ENCODE measurements at places on chromosomes 16 and 17.

GRCh38 chr16:66376577-66377305, 10.2 kb downstream of the CDH5 start:
- DNase-seq: no peak

GRCh38 chr16:13062219-13062618, 160.8 kb downstream of the SHISA9 start:
- DNase-seq: no peak

DNA sequence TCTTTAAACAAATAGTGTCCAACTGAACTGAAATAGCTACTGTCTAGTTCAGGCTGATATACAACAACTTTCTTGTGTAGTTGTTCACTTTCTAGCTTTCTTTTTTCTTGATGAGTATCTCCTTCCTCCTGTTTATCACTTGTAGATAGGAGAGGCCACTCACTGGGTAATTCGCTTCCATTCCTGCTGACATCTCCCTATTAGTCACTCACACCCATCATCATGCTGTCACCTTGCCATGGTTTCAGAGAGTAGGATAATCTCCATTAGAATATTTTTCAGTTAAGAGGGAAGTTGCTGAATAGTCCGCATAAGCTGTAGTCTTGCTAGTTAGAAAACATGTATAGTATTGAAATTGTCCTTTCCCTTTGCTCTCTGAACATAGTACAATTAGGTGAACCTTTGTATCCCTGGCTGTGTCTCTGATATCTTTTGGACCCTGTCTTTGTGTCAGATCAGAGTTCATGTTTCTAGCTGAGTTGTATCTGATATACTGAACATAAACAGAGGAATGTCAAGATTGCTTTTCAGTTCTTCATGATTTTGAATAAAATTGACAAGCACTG, 64.4 kb upstream of the RASL10B start:
- DNase-seq: no peak

- DNase-seq: no peak
Measured at GRCh38 chr17:4721203-4722135, 9.8 kb upstream of the MED11 start.

- DNase-seq: no peak
Measured at GRCh38 chr16:10981697-10982216, 37.4 kb downstream of the CLEC16A start.

GRCh38 chr17:73641826-73642600, 2.2 kb downstream of the SDK2 start:
- no peak for DNase-seq

DNA sequence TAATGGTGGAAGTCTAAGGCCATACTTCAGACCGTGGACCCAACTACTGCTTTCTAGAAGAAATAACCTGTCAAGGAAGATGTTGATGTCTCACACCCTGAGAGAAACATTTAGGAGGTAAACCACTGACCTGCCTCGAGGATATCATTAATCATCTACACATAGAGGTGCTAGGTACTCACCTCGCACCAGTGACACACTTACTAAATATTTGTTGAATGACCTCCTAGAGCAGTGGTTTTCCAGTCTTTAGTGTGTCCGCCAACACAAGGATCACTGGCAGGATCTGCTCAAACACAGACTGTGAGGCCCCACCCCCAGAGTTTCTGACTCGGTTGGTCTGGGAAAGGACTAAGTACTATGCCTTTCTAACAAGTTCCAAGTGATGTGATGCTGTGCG, 197.4 kb upstream of the CACNG5 start:
- DNase-seq: no peak

GRCh38 chr16:88365244-88365865, 17.4 kb upstream of the ZNF469 start:
- no peak for DNase-seq

GRCh38 chr17:6423931-6424330, 11.0 kb downstream of the AIPL1 start:
- no peak for DNase-seq

GRCh38 chr17:43878260-43879175, 28.8 kb downstream of the MPP2 start:
- peak; percentile 93 for DNase-seq

- DNase-seq: no peak
Measured at GRCh38 chr16:8943001-8943763, 20.5 kb downstream of the USP7 start.

DNA sequence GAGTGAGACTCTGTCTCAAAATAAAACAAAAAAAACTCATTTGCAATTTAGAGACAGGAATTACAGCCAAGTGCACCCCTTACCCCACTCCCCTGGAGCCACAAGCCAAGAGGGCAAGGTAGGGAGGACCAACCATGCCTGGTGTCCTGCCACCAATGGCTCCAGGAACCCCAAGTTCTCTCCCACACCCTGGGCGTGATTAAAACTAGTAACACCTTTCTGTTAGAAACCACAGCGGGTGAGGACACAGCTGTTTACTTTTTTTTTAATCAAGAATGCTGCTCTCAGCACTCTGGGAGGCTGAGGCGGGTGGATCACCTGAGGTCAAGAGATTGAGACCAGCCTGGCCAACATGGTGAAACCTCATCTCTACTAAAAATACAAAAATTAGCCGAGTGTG, 38.1 kb downstream of the ANKRD11 start:
- no peak for DNase-seq

DNA sequence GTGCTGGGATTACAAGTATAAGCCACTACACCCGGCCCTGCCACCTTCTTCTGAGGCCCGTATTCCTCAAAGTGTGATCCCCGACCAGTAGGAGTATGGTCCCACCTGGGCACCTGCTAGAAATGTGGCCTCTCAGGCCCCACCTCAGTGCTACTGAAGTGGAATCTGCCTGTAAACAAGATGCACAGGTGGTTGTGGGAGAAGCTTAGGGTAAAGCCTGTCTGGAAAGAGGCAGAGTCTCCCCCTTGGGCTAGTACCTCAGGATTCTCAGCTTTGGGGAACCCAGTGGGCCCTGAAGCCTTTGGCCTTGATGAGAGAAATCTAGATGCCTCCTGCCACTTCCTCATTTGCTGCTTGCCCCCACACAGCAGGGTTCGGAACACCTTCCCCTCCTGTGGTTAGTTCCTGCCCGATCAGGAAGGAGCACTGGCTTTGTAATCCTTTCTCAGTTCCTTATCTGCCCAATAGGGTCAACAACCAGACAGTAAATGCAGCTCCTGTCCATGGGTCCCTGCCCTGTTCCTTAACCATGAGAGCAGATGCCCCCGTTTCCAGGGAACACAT, 25.2 kb downstream of the TK2 start:
- no peak for DNase-seq

- no peak for DNase-seq
Measured at GRCh38 chr17:52738791-52739190, 580.3 kb upstream of the CA10 start.

DNA sequence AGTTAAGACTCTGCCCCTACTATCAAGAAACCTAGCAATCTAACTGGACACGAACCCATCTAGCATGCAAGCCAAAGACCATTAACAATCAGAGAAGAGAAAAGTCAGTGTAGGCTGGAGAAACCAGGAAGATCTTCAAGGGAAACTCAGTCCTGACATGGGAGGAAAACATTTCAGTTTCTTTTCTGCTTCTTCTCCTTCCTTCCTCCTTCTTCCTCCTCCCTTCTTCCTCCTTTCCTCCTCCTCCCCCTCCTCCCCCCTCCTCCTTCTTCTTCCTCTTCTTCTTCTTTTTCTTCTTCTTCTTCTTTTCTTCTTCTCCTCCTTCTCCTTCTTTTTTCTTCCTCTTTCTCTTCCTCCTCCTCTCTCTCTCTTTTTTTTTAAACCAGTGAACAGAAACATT, 29.6 kb upstream of the SHISA9 start:
- no peak for DNase-seq

DNA sequence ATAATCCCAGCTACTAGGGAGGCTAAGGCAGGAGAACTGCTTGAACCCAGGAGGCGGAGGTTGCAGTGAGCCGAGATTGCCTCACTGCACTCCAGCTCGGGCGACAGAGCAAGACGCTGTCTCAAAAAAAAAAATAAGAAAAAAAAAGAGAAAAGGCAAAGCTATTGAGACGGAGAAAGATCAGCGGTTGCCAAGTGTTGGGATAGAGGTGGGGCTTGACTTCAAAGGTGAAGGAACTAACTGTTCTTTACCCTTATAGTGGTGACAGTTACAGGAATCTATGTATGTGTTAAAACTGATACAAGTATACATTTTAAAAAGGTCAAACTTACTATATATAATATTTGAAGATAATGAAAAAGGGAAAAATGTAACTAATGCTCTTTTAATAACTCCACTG, 22.5 kb downstream of the AKAP10 start:
- DNase-seq: no peak

GRCh38 chr16:77816293-77816692, 27.9 kb downstream of the VAT1L start:
- peak; percentile 10 for DNase-seq

- DNase-seq: no peak
Measured at GRCh38 chr17:59621771-59622170, 2.1 kb downstream of the CLTC start.

- DNase-seq: no peak
Measured at GRCh38 chr17:39183045-39183444, 14.4 kb downstream of the CACNB1 start.

DNA sequence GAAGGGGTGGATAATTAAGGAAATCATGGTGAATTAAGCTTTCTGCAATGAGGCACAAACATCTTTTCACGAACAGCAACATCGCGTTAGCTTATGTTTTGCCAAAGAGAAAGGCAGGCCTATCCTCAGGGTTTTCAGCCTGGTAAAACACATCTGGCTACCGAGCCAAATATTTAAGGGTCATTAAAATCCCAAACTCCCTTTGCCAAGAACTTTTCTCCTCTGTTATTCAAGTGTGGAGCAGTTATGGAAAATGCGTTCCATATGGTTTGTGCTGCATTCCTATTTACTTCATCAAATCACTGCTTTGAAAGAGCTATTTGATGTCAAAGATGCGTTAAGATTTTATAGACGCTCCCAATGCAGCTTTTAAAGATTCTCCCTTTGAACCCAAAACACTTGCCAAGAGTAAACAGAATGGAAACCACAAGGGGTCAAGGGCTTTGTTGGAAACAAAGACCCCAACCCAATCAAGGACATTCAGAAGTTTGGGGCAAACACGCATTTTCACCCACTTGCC, 308.3 kb upstream of the CDH5 start:
- DNase-seq: peak; percentile 36

DNA sequence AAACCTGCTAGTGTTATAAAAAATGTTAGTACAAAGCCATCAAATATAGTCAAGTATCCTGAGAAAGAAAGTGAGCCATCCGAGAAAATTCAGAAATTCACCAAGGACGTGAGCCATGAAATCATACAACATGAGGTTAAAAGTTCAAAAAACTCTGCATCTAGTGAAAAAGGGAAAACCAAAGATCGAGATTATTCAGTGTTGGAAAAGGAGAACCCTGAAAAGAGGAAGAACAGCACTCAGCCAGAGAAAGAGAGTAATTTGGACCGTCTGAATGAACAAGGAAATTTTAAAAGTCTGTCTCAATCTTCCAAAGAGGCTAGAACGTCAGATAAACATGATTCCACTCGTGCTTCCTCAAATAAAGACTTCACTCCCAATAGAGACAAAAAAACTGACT, 31.7 kb downstream of the RBBP6 start:
- DNase-seq: no peak

DNA sequence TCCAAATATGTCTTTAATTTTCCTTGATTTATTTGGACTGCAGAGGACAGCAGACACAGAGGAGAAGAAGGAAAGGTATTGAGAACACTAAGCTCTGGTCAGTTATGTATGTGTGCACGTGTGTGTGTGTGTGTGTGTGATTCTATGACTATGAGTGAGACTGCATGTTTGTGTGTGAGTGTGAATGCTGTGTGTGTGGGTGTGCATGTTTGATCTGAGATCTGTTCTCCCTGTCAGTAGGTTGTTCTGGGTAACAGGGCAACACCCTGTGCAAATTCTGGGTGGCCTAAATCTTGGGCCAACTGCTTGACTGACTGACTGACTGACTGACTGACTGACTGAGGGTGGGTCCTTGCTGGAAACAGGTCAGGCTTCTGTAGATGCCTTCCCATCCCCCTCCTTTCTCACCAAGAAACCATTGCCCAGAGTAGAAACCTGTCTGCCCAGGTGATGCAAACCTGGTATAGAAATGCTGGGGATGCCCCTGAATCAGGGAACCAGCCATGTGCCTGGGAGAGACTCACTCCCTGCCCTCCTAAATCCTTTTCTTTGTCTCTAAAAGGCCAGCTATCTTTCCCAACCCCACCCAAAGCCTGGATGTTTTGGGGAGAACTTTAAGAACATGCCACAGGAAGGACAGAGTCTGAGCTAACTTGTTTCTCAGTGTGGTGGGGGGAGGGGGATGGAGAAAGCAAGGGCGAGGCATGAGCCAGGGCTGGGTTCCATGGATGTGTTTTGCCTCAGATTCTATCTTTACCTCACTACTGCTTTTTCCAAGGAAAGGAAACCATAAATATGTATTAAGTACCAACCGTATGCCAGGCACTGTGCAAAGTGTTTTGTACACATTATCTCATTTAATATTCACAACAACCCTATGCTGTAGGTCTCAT, 4.5 kb upstream of the NR1D1 start:
- DNase-seq: no peak

DNA sequence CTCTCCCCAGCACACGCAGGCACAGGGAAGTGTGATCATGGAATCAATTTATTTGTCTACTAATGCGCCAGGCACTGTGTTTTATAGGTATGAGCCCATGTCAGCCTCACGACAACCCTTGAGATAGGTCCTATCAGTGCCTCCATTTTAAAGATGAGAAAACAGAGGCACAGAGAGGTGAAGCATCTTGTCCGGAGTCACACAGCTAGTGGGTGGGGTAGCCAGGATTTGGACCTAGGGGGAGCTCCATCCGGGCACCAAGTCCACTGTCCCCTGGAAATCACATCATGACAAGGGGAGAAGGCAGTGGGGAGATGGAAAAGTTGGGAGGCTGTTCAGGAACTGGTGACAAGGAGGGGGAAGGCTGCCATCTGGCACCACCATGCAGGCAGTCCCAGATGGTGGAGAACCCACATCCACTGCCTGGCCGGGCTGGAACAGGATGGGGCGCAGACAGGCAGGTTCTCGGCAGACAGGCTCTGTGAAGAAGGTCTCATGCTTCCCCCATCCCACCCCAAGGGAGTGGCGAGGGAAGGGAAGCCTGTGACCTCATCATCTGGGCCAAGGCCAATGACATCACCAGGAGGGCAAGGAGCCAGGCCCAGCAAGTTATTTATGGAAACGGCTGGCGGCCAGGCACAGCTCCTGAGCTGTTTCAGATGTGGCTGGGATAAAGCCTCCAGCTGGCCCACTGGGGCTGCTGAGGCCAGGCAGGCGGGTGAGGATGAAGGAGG, 126.0 kb upstream of the SDK2 start:
- peak; percentile 42 for DNase-seq

GRCh38 chr16:50169555-50170096, 16.5 kb downstream of the TENT4B start:
- DNase-seq: no peak

DNA sequence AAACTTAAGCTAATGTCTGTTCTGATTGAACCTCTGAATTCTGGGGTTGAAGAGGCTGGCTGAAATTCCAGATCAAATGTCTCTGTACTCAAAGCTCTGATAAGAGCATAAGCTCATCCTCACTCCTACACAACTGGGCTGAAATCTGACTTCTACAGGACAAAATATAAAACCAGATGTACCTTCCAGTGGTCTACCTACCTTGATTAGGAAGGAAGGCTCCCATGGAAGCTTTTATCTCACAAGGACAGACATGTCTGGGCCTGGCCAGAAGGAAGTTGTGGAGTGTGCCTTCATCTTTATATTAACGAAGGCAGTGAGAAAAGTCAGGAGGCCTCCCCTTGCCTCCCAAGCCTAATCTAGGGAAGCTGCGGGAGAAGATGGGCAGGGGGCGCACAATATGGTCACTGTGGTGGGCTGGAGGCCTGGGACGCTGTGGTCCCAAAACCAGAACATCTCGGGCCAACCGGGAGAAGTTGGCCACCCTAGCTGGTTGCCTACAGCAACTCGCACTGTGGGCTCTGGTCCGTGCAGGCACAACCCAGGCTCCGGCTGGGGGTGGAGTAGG, 55.6 kb upstream of the LRRC37A3 start:
- DNase-seq: no peak

Measured in cardiac muscle cell (in vitro differentiated cells and primary cell).